ENCODE measurements at places on chromosomes 12 and 14. TPM values are rescaled to one million over a fixed set of nuclear protein-coding genes. Genes with fewer than 3 reads are reported as not detected.

DNA sequence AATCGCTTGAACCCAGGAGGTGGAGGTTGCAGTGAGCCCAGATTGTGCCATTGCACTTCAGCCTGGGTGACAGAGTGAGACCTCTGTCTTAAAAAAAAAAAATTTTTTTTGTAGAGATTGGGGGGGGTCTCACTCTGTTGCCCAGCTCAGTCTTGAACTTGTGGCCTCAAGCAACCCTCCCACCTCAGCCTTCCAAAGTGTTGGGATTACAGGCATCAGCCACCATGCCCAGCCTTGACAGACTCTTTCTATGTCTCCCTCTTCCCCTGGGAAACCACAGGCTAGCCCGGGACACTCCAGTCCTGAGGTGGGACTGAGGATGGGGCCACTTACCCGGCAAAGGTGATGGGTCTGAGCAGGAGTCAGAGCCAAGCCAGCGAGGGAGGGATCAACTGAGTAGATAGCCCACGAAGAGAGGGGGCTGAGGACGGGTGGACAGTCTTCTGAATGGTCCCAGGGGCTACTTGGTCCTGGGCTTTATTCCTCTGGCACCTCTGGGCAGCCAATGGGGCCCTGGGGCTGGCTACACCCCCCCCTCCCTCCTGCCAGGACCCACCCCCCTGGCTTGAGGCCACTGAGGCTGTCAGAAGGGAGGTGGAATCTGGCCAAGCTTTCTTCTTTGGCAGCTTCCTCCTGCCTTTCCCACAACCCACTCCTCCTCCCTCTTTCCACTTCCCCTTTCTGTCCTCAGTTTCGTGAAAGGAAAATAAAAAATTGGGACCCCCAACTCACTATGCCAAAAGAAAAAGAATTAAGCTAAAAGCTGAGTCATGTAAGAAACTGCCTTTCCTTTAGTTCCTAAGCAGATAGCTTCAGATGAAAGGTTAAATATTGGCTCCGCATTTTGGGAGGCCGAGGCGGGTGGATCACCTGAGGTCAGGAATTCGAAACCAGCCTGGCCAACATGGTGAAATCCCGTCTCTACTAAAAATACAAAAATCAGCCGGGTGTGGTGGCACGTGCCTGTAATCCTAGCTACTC lies at the start of gene SDS:
TSS of gene SDS (minus strand) at position 453 of the 981 bp plus-strand sequence. CDS start 4,179 bp downstream, outside the sequence.
- peaks cover 6% of the 10 kb centered on the region for H3K4me1 ChIP-seq
- DNase-seq = peak; percentile 46
- peaks cover 35% of the 10 kb centered on the region for H3K27me3 ChIP-seq
- H3K27ac ChIP-seq = no peak within 1 kb of the TSS

DNA sequence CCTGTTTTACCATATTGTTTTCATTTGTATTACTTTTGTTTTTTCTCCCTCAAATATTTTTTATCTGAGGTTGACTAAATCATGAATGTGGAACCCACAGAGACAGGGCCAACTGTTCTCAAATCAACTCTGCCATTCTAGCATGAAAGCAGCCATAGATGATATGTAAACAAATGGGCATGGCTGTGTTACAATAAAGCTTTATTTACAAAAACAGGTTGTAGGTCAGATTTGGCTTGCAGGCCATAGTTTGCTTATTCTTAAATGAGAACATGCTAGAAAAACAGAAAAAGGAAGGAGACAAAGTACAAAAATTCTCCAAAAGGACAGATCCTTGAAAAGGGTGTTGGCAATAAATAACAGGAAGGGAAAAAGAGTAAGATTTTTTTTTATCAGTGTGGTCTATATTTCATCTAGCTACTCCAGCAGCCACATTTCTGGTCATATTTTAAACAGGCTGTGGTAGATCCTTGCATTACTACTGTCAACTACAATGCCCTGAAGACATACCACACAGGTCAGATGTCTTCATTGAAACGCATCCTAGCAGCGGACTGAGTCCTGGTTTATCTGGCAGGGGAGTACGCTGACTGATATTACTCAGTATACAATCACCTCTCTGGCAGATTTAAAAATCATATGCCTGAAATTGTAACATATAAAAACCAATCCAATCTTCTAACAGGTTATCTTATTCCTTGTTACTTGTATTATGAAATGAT lies 42.9 kb downstream of the SPPL3 start:
- no peaks in the 10 kb centered on the region for H3K27me3 ChIP-seq
- no peak overlapping the region for H3K4me3 ChIP-seq
- peaks cover 48% of the 10 kb centered on the region for H3K4me1 ChIP-seq
- H3K36me3 ChIP-seq = no peaks in the 10 kb centered on the region

The SLC35F4 gene
- not detected for total RNA-seq

GRCh38 chr12:56751712-56752598 lies at the start of gene PRIM1:
TSS of gene PRIM1 (minus strand) at chr12:56752323. CDS start at chr12:56752298, 25 bp downstream.
- peaks cover 21% of the 10 kb centered on the region for H3K4me1 ChIP-seq
- DNase-seq = peak; percentile 85
- H3K4me3 ChIP-seq = peak within 1 kb of the TSS; percentile 91
- H3K36me3 ChIP-seq = peaks cover 11% of the 10 kb centered on the region

- H3K4me3 ChIP-seq = no peak overlapping the region
- H3K27ac ChIP-seq = no peak overlapping the region
- no peaks in the 10 kb centered on the region for H3K36me3 ChIP-seq
- peaks cover 72% of the 10 kb centered on the region for H3K27me3 ChIP-seq
- no peak for DNase-seq
Measured at GRCh38 chr12:55008944-55009585, 10.7 kb upstream of the NEUROD4 start.

- H3K4me1 ChIP-seq = peaks cover 16% of the 10 kb centered on the region
- no peak for DNase-seq
- H3K27me3 ChIP-seq = peaks cover 44% of the 10 kb centered on the region
- H3K4me3 ChIP-seq = no peak overlapping the region
Measured at GRCh38 chr14:95364481-95365209, 44.9 kb upstream of the CLMN start.

The CDKL1 gene
- total RNA-seq = 1.3 TPM

GRCh38 chr12:26058818-26059217 lies 66.0 kb downstream of the BHLHE41 start:
- H3K27me3 ChIP-seq = no peaks in the 10 kb centered on the region
- peaks cover 10% of the 10 kb centered on the region for H3K4me1 ChIP-seq
- H3K4me3 ChIP-seq = no peak overlapping the region
- DNase-seq = no peak
- H3K36me3 ChIP-seq = no peaks in the 10 kb centered on the region

The FLVCR2 gene
- 3.2 TPM for total RNA-seq

The PLBD1 gene
- 29.1 TPM for total RNA-seq

DNA sequence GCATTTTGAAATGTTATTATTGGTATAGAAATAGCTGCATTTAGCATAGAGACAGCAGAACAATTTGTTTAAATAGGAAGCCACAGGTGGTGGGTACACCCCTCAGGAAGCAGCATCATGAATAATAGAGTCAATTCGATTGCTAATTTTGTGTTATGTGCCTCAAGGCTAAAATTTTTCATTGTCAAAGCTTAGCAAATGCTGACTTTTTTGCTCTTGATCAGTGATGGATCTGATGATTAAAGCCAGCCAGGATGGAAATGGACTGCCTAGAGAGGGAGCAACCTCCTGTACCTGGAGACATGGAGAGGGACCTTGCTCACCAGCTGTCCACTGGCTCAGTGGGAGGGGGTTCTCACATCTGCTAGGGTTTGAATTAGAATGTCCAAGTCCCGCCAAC lies 4.5 kb upstream of the KRT8 start:
- H3K36me3 ChIP-seq = no peaks in the 10 kb centered on the region
- DNase-seq = no peak
- H3K27me3 ChIP-seq = no peaks in the 10 kb centered on the region
- H3K27ac ChIP-seq = no peak overlapping the region
- H3K4me1 ChIP-seq = no peaks in the 10 kb centered on the region
- no peak overlapping the region for H3K4me3 ChIP-seq

The KRT83 gene
- not detected for total RNA-seq

GRCh38 chr12:107622001-107622400 lies 63.6 kb upstream of the PWP1 start:
- no peak overlapping the region for H3K27ac ChIP-seq
- no peak for DNase-seq
- no peaks in the 10 kb centered on the region for H3K36me3 ChIP-seq
- H3K4me1 ChIP-seq = no peaks in the 10 kb centered on the region
- H3K4me3 ChIP-seq = no peak overlapping the region

The ADCY4 gene
- total RNA-seq = 26.6 TPM

DNA sequence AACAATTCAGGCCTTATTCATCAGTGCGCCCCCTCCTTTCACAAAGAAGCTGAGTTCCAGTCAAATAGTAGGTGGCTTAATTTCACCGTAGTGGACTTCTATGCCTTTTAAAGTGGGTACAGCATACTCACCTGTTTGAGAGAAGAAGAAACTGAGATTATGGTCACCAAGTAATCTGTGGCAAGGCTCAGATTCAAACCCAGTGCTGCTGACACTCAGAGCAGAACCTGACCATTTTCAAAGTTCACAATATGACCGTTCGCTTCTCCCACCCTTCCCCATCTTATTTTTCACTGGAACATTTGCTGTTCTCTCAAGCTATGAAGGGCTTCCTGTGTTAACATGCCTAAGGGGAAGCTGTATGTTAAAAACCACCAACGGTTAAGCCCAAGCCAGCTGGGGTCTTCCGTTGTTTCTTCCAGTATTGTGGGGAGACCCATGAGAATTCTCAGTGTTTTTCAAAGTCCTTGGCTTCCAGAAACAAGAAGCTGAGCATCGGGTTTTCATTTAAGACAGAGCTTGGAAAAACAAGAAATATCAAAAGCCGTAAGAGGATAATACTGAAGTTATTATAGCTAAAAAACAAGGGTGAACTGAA lies 6.1 kb upstream of the PSMA6 start:
- no peaks in the 10 kb centered on the region for H3K36me3 ChIP-seq
- DNase-seq = no peak
- H3K27ac ChIP-seq = peak overlapping the region; percentile 31
- peaks cover 11% of the 10 kb centered on the region for H3K4me1 ChIP-seq
- H3K4me3 ChIP-seq = no peak overlapping the region

The IRF2BPL gene
- total RNA-seq = 35.5 TPM

GRCh38 chr12:10331642-10332239 lies 24.1 kb downstream of the KLRD1 start:
- H3K27ac ChIP-seq = no peak overlapping the region
- H3K36me3 ChIP-seq = no peaks in the 10 kb centered on the region
- no peak for DNase-seq
- no peaks in the 10 kb centered on the region for H3K4me1 ChIP-seq
- no peak overlapping the region for H3K4me3 ChIP-seq

- H3K27me3 ChIP-seq = no peaks in the 10 kb centered on the region
- peaks cover 19% of the 10 kb centered on the region for H3K36me3 ChIP-seq
- peaks cover 20% of the 10 kb centered on the region for H3K4me1 ChIP-seq
- H3K27ac ChIP-seq = peak overlapping the region; percentile 21
Measured at GRCh38 chr12:85805654-85806053, 30.6 kb downstream of the RASSF9 start.

- no peak for DNase-seq
- no peaks in the 10 kb centered on the region for H3K36me3 ChIP-seq
- H3K4me1 ChIP-seq = no peaks in the 10 kb centered on the region
Measured at GRCh38 chr12:90390947-90391346, 564.0 kb downstream of the CCER1 start.

DNA sequence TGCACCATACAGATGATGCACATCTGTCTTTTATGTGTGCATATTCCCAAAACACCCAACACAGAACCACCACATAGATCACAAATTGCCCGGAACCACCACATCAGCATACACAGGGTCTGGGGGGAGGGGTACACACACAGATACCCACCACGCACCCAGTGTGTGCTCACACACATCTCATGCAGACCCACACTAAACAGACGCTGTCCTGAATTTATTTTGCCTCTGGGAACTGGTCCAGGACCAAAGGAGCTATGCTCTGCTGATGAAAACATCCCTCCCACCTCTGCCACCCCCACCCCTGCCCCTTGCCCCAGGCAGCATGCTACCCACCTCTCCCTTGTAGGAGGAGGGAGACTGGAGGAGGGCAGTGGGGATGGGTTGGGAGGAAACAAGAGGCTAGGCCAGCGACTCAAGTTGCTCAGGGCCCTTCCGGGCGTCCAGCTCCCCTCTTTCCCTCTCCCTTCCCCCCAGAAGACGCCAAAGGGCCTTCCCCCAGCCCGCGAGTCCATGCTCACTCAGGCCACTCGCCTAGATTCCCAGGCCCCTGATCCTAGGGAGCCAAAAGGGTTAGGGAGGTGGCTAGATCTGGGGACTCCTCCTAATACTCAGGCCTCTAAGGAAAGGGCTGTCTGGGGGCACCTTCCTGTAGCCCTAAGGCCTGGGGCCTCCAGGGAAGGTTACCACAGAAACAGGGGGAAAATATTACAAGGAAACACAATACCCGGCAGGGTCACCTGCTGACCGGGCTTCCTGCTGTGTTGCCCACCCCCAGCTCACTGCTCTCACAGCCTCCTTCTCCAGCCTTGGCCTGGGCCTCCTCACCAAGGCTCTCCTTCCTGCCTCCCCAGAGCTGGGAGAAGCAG lies 3.1 kb downstream of the HDAC7 start:
- peak overlapping the region; percentile 88 for H3K4me3 ChIP-seq
- no peaks in the 10 kb centered on the region for H3K36me3 ChIP-seq
- peak overlapping the region; percentile 99 for H3K27ac ChIP-seq
- no peaks in the 10 kb centered on the region for H3K27me3 ChIP-seq

GRCh38 chr14:51533160-51533559 lies 118.5 kb upstream of the FRMD6 start:
- H3K36me3 ChIP-seq = no peaks in the 10 kb centered on the region
- no peak overlapping the region for H3K4me3 ChIP-seq
- H3K27ac ChIP-seq = no peak overlapping the region
- no peak for DNase-seq
- H3K4me1 ChIP-seq = peaks cover 5% of the 10 kb centered on the region

DNA sequence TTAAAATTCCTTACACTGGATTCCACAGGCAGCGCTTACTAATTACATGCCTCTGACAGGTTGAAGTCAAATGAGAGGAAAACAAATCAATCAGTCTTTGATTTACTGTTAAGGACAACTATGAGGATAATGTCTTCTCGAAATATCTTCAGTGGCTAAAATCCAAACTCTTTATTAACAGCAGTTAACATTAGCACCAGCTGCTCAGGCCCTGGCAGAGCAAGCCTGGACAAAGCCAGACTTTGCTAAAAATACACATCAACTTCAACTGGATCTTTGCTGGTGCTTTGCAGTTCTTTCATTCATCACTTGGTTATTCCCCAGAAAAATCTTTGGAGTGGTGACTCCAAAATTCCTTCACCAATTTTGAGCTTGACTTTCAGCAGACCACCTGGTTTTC lies 98.7 kb downstream of the HECTD4 start:
- DNase-seq = no peak
- peaks cover 12% of the 10 kb centered on the region for H3K36me3 ChIP-seq
- H3K27me3 ChIP-seq = no peaks in the 10 kb centered on the region
- peak overlapping the region; percentile 54 for H3K27ac ChIP-seq
- peaks cover 42% of the 10 kb centered on the region for H3K4me1 ChIP-seq
